ENCODE measurements at places on chromosomes 5 and 9. TPM values are rescaled to one million over a fixed set of nuclear protein-coding genes. Genes with fewer than 3 reads are reported as not detected.

GRCh38 chr5:179185256-179185940 is 125.2 kb downstream of the ZNF354C start:
- peaks cover 20% of the 10 kb centered on the region for H3K4me1 ChIP-seq
- H3K27me3 ChIP-seq = no peaks in the 10 kb centered on the region
- no peaks in the 10 kb centered on the region for H3K36me3 ChIP-seq
- H3K4me3 ChIP-seq = no peak overlapping the region
- DNase-seq = no peak

The C6 gene
- total RNA-seq = not detected

The GOLPH3 gene
- total RNA-seq = 61.7 TPM

DNA sequence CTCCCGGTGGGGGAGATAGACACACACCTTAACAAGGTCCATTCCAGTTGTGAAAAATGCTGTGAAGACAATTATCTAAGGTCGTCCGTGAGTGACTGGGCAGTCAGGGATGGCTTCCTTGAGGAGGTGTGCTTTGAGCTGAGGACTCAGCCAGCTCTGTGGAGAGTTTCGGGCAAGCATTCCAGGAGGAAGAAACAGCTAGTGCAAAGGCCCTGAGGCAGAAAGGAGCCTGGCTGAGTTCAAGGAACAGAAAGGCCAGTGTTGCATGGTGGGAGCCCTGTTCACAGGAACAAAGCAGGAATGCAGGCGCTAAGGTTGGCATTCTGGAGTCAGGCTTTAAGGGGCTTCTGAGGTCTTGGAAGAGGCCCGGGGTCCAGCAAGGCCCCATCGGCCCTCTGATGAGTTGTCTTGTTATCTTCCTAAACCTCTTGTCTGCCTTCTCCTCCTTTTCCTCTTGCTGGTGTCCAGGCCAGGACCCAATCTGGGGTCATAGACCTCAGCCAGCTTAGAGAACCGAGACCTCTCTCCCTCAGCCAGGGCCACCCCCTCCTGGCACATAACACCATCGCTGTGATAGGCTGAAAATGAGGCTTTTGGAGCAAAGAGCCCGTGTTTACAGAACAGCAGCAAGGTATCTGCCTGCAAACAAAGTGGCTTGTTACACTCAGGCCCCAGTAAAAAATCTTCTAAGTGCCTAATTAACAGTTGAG is 270.2 kb upstream of the MVB12B start:
- no peaks in the 10 kb centered on the region for H3K27me3 ChIP-seq
- peaks cover 16% of the 10 kb centered on the region for H3K4me1 ChIP-seq
- DNase-seq = no peak
- peak overlapping the region; percentile 12 for H3K27ac ChIP-seq

DNA sequence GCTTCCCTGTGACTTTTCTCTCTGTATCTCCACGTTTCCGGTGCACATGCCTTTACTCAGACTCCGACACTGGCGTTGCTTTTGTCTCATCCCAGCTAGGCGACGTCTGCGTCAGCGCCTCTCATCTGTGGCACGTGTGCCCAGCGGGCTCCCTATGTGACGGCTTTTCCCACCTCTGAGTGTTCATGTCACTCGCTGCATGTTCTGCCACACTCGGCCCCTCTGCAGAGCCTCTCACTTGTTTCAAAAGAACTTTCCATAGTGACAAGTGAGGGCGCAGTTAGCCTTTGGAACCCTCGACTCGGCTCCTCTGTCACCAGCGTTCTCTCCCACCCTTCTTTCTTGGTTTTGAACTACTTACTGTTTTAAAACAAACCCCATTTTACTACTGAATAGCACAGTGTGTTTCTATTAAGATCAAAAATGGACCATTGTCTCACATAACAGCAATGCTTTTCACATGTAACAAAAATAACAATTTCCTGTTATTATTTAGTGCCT is 113.4 kb upstream of the CACNA1B start:
- H3K36me3 ChIP-seq = peaks cover 25% of the 10 kb centered on the region
- peaks cover 52% of the 10 kb centered on the region for H3K4me1 ChIP-seq
- H3K27ac ChIP-seq = peak overlapping the region; percentile 57
- no peak for DNase-seq
- H3K4me3 ChIP-seq = peak overlapping the region; percentile 14

Measured in neural crest cell (in vitro differentiated cells).